NCI-H187 treated with DMSO at 0.1 percent for 48 hours (cell line): ENCODE measurements at places on chromosomes 2 and 18.

DNA sequence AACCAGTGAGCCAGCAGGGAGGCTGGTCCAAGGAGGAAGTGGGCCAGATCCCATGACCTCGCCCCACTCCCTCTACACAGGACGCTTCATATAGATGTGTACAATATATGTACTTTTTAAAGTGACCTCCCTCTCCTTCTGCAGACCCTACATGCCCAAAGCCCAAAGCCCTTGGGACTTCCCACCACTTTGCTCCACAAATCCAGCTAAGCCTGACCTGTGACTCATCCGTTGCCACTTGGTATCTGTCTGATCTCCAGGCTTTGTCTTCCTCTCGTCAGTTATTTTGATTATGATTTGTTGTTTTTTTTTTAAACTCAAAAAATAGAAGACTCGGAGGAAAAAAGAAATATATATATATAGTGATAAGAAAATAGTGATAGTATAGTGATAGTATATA, 470.8 kb downstream of the KCNJ3 start:
- no peak for DNase-seq

DNA sequence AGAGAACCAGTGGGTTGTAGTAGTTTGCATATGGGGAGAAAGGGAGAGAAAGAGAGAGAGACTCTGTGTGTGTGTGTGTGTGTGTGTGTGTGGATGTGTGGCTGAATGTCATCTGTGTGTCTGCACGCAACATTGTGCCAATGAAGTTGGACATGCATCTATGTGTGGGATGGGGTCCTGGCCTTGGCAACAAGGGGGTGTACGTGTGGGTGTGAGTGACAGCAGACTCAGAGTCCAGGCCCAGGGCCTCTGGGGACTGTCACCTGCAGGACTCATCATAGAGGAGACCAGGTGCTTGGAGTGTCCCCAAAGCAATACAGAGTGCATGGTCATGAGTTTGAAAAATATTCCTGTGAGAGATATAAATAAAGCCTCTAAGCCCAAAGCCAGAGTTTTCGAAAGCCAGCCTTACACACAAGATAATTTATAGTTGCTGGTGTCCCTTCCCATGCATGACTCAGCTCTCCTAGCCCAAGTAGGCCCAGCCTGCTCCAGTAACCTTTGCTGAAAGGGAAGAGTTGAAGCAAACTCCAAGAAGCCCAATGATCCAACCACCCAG, 59.9 kb downstream of the TNP1 start:
- DNase-seq, result no peak

DNA sequence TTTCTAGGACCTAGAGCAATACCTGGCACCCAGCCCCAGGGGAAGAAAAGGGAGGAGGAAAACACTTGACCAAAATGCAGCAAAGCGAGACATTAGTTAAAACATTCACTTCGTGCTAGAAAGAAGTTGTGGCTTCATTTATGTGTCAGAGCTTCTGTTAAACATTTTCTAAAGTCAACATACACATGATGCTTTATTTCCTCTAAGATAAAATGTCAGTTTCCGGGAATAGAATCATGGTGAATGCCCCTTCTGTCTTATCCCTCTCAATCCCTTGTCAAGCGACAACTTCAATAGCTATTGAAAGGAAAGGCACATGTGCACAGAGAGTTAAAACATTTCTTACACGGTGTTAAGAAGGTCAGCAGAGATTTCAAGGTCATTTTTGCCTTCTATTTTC, 404.6 kb upstream of the CWC22 start:
- no peak for DNase-seq

DNA sequence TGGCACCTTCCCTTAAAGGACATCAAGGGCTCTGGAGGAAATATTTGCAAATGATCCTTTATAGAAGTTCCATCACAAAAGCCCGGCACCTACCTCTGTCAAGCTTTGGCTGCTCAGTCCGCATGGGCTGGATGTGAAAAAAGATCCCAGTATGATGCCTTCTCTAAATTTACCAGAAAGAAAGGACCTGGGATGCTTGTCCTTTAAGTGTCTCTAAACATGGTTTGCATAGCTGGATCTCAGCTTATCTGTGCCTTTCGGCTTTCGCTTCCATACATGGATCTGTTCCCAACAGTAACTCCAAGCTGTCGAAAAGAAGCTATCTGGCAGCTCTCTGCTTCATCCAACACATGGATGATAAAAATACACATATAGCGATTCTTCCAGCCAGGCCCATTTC, 60.4 kb upstream of the SLC8A1 start:
- DNase-seq, result no peak

DNA sequence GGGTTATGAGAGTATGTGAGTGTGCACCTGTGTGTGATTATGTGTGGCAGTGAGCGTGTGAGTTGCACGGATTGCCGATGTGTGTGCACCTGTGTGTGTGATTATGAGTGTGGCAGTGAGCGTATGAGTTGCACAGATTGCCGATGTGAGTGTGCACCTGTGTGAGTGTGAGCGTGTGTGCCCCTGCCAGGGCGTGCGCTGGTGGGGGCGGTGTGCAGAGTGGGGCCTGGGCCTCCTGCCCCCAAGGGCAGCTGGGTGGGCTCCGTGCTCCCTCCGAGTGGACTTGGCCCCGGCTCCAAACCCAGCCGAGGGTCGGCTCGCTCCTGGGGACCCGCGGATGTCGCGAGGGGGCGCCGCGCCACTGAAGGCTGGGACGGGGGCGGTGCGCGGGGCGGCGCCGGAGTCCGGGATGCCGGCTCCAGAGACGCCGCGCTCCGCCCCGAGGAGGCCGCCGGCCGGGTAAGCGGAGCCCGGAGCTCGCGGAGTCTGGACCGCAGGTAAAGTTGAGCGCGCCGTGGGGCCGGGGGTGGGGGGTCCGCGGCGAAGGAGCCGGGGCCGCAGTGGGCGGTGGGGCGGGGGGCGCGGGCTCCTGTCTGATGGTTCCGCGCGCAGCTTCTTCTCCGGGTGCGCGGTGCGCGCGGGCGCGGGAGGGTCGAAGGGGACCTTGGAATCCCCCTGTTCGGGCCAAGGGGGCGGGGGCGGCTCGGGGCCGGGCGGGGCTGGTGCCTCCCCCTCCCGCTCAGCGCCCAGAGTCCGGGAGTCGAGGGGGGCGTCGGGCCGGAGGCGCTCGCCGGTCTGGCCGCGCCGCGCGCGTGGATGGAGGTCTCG, at the start of gene KCNG2:
Gene KCNG2 (plus strand): TSS at position 421 of the 828 bp plus-strand sequence. CDS start 65,730 bp downstream, outside the sequence.
- DNase-seq, result no peak

DNA sequence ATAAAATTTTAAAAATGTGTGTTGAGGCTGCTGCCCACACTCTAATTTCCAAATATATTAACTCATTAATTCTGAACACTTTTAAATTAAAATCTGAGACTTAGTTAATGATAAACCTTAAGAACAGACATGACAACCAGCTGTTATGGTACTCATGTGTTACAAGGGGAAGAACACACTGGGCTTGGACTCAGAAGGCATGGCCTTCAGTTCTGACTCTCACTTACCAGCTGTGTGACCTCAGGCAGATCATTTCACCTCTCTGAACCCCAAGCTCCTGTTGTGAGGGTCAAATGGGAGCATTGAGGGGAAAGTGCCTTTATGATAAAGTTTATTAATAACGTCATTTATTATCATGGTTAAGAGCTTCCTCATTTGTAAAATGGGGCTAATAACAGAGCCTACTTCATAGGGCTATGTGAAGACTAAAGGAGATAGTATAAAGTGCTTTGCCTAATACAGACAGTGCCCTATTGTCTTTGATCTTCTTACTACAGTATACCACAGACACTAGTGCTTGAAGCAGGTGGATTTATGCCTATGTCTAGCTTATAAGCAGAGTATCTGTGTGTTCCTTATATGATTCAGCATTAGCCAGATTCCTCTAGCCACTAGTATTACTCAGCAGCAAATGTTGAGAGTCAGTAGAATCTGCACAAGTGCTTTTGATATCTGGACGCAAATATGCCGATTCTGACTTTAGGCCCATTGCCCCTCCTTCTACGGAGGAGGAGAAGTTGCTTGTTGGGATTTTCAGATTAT, 99.6 kb downstream of the SGPP2 start:
- DNase-seq, result no peak

GRCh38 chr18:37660658-37661057, 95.1 kb upstream of the CELF4 start:
- DNase-seq, result no peak

- DNase-seq, result no peak
Measured at GRCh38 chr18:78901923-78902794, 77.5 kb upstream of the SALL3 start.

DNA sequence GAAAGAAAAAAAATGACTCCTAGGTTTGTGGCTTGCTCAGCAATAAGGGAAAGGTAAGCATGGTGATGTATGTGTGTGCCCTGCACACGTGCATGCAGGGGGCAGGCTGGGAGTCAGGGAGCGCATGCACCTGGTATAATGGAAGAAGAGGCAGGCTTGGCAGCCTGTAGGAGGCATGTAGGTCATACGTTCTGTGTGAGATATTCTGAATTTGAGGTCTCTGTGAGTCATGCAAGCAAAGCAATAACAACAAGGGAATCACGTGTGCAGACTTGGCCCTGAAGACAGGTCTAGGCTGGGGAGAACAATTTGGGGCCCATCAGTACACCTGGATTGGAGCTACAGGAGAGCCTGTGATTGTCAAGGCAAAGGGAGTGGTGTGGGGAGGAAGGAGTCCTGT, 94.5 kb upstream of the TTC39C start:
- no peak for DNase-seq

DNA sequence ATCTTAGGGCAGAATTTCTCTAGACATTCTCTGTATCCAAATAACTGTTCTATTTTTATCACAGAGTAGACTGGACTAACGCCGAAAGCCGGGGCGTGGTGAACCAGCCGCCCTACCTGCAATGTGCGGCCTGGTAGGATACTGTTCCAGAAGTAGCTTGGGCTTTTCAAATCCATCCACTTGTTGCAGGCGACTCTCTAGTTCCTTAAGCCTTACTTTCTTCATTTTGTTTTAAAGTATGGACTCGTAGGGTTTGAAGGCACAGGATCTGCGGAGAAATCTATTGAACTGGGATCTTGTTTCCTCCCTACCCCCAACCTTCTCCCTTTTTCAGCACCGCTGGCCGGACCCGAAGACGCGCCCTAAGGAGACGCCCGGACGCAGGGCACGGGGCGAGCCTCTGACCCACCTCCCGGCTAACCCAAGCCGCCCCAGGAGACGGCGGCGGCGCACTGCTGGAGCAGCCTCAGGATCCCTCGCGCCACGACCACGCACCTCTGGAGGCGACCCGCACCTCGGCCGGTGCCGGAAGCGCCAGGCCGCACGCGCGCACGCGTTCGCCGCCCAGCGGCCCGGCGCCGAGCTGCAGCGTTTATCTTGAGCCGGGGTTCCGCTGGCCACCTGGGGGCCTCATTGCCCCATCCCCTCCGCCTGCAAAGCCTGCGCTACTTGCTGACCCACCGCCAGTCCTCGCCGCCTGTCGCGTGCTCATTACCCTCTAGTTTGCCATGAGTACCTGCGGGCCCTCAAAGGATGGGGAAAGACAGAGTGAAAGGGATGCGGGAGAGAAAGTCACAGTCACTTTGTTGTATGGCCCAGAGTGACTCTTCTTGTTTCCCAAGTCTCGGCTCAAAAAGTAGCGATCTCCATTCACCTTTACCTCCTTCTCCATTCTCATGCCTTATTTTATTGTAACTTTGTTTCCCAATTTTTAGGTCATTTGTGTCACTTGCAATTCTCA, at the start of gene METTL5:
Gene METTL5 (minus strand): TSS at position 533 of the 961 bp plus-strand sequence. CDS start 308 bp downstream, at position 225.
- DNase-seq, result no peak

DNA sequence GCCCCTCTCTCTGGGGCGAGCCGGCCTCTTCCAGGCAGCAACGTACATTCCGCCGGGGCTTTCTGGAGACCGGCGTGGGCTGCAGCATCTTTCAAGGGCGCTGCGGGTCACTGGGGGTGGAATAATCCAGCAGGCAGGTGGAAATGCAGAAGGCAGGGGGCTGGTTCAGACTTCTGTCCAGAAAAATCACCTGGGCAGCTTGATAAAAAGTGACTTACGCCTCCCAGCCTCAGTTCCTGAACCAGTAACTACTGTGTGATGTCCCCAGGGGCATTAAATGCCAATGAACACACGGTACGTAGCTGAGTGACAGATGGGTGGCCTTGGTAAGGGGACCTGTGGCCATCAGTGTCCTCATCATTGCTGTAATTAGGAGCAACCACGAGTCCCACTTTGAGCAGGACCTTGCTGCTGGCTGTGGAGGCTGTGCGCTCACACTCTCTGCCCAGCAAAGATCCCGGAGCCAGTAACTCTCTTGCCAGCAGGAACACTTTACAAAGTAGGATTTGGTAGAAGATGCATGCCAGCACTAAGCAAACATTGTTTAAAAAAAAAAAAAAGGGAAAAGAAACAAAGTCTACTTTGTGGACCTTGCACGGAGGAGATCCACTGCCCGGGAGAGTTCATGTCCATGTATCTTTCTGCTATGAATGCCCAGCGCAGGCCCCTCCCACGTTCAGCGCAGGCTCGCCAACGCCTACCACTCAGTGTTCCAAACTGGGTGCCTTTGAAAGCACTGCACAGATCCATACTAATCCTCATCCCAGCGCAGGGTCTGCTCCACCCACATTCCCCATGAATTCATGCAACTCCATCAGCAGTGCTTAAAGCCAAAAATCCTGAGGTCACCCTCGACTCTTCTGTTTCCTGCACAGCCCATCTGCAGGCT, 177.3 kb downstream of the HDAC4 start:
- DNase-seq, result no peak

DNA sequence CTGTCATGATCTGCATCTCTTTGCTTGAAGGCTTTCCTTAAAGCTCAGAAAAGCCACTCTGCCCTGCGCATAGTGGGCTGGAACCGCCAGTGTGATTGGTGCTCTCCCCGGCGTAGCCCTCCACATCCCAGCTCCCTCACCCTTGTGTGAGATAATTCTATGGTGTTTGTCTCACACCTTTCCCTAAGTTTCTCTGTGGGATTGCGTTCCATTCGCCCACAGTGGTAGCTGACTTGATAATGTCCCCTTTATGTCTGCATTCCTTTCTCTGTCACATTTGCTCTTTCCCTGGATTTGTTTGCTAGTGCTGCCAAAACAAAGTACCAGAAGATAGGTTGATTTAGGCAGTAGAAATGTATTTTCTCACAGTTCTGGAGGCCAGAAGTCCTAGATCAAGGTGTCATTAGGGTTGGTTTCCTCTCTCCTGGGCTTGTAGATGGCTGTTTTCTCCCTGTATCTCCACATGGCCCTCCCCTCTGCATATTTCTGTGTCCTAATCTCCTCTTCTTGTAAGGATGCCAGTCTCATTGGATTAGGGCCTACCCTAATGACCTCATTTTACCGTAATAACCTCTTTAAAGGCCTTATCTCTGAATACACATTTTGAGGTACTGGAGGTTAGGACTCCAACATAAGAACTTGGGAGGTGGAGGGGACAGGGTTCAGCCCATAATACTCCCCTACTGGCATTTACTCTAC, 7.4 kb upstream of the TMEM87B start:
- no peak for DNase-seq

- no peak for DNase-seq
Measured at GRCh38 chr2:73418343-73418742, 32.7 kb downstream of the ALMS1 start.
